Fibroblast of lung (primary cell): ENCODE measurements at places on chromosomes 1 and 21.
A peak's percentile ranks its signal among the peaks of the same experiment; 100 is the strongest.

- DNase-seq: peak; percentile 74
Observed at GRCh38 chr1:96971849-96972602, 250.4 kb downstream of the PTBP2 start.

DNA sequence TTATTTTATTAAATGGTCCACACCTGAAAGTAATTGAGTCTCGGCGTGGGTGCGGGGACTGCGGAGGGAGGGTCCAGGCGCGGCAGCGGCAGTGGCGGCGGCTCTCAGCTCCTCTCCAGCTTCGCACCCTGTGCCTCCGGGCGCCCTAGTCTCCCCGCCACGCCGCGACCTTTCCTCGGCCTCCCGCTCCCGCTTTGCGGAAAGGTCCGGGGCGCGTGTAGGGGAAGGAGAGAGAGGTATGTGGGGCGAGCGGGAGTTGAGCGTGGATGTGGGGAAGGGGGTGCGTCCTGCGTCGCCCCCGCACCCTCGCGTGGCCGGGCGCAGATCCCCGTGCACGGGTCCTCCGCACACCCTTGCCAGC lies 13.4 kb upstream of the ALX3 start:
- DNase-seq: no peak

DNA sequence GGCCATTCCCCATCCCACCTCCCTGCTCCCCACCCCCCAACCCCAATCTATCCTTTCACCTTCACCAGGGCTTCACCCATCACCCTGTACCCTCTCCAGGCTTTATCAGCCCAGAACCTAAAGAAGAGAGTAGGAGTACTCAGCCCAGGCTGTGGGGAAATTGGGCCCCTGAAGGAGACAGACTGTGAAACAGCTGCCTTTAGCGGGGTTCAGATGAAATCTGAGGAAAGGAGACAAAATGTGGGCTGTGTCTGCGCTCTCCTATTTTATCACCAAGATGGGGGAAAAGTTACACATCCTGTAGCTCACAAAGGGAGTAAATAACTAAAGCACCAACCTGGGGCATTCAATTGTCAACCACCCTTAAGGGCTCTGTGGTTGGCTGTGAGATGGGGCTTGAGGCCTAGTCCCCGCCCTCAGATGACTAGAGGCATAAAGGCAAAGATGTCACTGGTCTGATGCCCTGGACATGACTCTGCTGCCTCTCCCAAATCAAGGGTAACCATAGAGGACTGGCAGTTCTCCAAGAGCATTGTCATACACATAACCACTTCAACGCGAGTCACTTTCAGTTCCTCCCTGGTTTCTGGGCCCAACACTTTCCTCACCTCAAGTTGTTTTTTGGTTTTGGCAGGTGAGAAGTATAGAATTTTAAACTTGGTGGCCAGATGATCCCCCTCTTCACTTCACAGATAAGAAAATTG lies 30.0 kb downstream of the SLC27A3 start:
- DNase-seq: peak; percentile 89

- no peak for DNase-seq
Observed at GRCh38 chr1:61399199-61399598, 316.8 kb downstream of the NFIA start.

GRCh38 chr1:22154626-22155025 lies 11.7 kb upstream of the WNT4 start:
- DNase-seq: no peak
